ENCODE measurements at places on chromosomes 2 and 18.

DNA sequence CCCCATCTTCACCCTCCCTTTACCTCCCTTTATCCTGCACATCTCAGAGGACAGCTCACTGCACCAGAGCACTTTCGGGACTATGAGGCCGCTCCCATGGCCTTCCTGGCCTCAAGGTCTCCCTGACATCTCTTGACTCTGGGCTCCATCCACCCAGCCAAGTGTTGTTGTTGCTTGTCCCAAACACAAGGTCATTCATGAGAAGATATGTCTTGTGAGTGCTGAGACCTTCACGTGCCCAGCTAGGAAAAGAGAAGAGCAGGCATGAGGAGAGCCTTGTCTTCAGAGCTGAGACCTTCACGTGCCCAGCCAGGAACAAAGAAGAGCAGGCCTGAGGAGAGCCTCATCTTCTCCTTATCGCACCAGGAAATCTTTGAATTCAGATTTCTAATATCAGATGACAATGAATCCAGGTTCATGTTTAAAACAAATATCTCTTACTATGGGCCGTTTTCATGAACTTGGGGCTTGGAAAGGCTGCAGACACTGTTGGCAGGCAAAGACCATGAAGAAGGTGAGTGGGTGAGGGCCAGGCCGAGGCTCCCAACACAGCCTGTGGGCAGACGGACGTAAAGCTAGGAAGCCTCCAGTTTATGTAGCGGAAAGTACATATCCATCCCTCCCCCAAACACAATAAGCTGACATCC lies 256.1 kb downstream of the NDUFA10 start:
- DNase-seq = no peak

GRCh38 chr2:233060980-233061590 lies 943 bp downstream of the INPP5D start:
- no peak for DNase-seq

- DNase-seq = no peak
Measured at GRCh38 chr18:48619501-48619900, 80.7 kb downstream of the CTIF start.

DNA sequence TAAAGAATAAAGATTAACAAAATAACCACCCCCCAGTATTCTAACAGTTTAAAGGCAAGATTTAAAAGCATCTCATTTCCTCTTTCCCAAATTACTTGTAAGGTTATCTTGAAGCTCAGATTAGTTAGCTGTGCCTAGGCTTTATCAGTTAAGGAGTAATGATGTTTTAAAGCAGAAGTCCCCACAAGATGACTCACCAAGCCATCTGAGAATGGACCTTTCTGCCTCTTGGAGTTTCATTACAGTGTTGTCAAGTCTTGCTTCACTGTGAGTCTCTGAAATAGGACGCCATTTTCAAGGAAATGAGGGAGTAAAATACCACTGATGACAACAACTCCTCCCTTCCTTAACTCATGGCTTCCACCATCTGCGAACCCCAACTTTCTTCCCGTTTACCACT lies 35.9 kb downstream of the ZNF385B start:
- DNase-seq = no peak

- DNase-seq = no peak
Measured at GRCh38 chr2:47708801-47709499, 74.0 kb upstream of the MSH6 start.

- DNase-seq = no peak
Measured at GRCh38 chr2:85862426-85862825, 26.4 kb downstream of the ST3GAL5 start.

DNA sequence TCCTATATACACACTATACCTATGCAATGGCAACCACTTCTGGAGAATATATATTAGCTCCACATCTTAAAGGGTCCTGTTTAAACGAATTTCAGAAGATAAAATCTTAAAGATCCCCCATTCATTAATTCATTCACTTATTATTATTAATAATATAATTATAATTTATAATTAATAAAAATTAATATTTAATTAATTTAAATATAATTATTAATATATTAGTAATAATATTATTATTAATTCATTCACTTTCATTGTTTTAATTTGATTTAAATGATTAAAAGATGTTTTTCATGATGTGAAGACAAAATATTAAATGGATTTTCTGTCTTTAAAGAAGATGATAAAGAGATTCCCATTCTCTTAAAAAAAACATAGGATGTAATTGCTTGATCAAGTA lies 21.1 kb downstream of the NFU1 start:
- DNase-seq = no peak

- DNase-seq = no peak
Measured at GRCh38 chr2:179373816-179374215, 109.2 kb upstream of the SESTD1 start.

- no peak for DNase-seq
Measured at GRCh38 chr2:232276733-232277313, 101.7 kb upstream of the ALPP start.

DNA sequence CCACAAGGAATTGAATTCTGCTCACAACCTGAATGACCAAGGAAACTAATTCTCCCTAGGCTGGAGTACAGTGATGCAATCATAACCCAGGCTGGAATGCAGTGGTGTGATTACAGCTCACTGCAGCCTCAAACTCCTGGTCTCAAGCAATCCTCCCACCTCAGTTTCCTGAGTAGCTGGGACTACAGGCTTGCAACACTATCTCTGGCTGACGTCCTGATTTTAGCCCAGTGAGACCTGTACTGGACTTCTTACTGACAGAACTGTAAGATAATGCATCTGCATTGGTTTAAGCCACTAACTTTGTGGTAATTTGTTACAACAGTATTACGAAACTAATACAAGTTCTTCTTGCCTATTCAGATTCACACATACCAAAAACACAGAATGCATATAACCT lies 9.5 kb upstream of the KDSR start:
- DNase-seq = no peak

DNA sequence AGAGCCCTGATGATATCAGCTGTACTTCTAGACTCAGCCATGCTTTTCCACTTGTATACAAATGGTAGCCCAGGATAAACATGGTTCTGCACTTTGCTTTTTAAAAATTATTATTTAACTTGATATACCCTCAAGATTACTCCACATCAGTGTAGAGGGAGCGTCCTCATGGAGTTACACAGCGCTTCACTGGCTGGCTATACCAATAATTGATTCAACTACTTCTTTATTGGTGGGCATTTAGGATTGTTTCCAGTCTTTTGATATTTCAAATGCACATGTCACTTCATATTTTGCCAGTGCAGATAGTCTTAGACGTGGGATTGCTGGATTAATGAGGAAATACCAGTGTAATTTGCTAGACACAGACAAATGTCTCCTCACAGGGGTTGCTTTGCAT lies 10.8 kb upstream of the NEDD4L start:
- DNase-seq = no peak

- no peak for DNase-seq
Measured at GRCh38 chr18:54957996-54958395, 1.3 kb downstream of the CCDC68 start.

DNA sequence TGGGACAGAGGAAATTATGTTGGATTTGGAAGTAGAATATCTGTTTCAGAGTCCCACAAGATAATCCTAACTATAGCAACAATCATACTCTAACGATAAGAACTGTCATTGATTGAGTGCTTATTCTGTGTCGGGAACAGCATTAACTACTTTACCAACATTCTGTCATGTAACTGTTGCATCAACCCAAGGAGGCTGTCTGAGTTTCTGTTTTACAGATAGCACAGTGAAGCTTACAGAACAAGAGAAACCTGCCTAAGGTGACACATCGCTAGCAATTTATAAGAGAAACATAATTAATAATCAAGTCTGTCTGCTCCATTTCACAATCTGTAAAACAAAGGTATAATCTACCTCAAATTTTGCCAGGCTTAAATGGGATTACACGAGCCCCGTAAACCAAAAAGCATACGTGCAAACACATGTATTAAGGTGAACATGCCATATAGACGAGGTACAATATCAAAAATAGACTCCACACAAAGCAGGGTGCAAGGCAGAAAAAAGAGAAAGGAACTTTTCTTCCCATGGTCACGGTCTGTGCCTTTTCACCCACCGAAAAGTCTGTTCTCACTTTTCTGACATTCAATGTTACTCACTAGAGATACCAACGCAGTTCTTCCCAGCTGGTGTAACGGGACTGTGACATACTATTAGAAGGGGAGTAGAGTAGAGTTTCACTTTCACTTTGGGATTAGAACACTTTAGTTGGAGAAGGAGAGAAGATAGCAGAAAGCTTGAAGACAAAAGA lies 37.2 kb upstream of the SLC8A1 start:
- DNase-seq = no peak

DNA sequence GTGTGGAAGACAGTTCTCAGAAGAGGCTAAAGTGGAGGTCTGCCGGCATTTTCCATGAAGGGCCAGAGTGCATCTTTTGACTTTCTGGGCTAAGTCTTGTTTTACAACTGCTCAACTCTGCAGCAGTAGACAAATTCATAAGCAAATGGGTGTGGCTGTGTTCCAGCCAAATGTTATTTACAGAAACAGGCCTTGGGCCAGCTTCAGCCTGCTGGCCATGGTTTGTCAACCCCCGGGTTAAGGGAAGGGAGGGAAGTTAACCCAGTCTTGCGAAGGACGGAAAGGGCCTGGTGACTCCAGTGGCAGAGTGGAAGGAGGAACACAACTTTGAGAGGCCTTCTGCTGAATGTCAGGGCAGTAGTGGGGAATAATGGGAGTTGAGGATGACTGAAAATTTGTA lies 34.3 kb upstream of the NCKAP5 start:
- DNase-seq = no peak
